ENCODE measurements at places on chromosomes 1 and 21.
A peak's percentile ranks its signal among the peaks of the same experiment; 100 is the strongest.

DNA sequence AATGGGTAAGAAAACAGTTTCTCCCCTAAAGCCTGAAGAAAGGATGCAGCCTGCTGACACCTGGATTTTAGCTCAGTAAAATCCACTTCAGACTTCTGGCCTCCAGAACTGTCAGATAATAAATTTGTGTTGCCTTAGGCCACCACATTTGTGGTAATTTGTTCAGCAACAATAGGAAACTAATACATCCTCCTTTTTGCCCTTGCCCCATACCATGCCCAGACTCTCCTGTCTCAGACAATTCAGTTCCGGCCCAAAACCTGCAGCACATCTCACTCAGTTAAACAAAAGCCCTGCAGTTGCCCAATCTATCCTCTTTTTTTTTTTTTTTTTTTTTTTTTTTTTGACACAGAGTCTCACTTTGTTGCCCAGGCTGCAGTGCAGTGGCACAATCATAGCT lies 25.8 kb downstream of the SMIM12 start:
- DNase-seq: no peak

GRCh38 chr1:5967351-5968160 lies 24.7 kb downstream of the NPHP4 start:
- DNase-seq: peak; percentile 18

- DNase-seq: no peak
Measured at GRCh38 chr1:1538334-1538733, 2.1 kb downstream of the TMEM240 start.

DNA sequence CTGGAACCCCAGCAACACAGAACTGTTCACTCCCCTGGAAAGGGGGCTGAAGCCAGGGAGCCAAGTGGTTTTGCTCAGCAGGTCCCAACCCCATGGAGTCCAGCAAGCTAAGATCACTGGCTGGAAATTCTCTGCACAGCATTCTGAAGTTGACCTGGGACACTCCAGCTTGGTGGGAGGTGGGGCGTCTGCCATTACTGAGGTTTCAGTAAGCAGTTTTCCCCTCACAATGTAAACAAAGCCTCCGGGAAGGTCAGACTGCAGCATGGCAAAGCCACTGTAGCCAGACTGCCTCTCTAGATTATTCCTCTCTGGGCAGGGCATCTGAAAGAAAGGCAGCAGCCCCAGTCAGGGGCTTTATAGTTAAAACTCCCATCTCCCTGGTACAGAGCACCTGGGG lies 59.7 kb downstream of the INKA2 start:
- DNase-seq: no peak

GRCh38 chr1:73781251-73781650 lies 416.7 kb downstream of the LRRIQ3 start:
- no peak for DNase-seq

- no peak for DNase-seq
Measured at GRCh38 chr1:243686159-243686558, 163.9 kb downstream of the AKT3 start.

- DNase-seq: no peak
Measured at GRCh38 chr1:84370266-84370665, 28.0 kb upstream of the DNASE2B start.

DNA sequence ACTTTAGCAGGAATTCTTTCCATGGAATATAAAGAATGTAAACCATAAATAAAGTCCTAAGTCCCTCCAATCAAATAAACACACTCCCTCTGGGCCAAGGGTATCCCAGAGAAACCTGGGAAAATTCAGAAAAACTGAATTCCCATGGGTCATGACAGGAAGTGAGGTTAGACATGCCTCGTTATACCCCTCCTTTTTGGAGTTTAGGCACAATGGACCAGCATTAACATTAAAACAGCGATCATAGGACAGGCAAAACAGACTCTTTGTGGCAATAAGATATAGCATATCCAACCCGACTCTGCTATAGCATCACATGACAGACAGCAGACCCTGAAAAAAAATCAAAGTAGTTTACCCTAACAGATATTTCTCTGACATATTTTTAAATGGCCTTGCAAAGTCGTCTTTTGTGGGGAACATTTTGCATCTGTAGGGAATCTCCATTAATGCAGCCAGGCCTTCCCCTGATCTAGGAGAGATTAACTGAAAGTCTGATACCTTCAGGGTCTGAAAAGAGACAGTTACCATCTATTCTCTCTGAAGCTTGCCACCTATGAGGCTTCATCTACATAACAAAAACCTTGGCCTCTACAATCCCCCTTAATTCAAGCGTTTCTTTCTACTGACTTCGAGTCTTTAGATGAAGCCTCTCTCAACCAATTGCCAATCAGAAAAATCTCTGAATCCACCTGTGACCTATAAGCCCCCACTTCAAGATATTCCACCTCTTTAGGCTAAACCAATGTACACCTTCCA lies 143.0 kb upstream of the KCNK1 start:
- no peak for DNase-seq

GRCh38 chr1:172663732-172664131 lies 4.8 kb downstream of the FASLG start:
- no peak for DNase-seq

- DNase-seq: no peak
Measured at GRCh38 chr1:165143437-165144065, 213.0 kb downstream of the LMX1A start.

DNA sequence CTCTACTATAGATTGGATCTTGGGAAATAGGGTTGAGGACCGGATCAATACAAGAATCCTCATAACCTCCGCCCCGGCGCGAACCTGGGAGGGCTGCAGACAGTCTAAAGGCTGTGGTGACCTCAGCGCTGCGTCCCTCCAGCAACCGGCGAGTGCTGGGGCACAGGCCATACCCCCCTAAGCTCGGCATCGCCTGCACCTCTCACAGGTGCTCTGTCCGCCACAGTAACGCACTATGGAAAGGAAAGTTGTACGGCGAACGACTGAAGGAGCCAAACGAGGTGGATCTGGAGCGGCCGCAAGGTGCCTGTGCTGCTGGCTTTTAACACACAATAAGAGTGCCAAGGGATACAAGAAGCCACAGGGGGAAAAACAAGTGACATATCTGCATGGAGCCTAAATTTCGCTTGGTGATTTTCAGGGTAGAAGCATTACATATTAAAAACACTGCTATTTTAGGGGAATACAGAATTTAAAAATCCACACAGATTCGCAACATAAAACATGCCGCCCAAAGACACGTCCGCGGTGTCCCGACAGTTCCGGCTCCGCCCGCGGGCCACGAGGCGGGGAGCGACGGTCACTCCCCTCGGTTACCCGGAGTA lies 1.4 kb upstream of the RBM15 start:
- DNase-seq: peak; percentile 23

DNA sequence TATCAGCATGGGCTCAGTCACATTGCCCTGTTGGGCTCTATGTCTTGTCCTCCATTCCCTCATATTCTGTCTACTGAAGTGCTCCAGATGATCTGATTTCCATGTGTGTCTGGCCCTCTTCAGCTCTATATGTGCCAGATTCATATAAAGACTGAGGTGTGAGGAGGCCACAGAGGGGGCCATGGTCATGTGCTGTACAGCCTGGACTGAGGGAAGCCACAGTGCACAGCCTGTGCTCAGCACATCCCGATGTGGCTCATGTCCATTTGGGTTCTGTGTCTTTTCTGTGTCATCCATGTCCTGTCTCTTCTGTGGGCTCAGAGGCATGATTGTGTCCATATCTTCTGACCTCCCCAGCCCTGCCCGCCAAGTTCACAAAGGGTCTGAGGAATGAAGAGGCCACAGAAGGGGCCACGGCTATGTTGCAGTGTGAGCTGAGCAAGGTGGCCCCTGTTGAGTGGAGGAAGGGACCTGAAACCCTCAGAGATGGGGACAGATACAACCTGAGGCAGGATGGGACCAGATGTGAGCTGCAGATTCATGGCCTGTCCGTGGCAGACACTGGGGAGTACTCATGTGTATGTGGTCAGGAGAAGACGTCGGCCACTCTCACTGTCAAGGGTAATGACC lies 97.0 kb downstream of the OBSCN start:
- no peak for DNase-seq

GRCh38 chr1:206729507-206729906 lies 41.1 kb upstream of the IL19 start:
- no peak for DNase-seq

DNA sequence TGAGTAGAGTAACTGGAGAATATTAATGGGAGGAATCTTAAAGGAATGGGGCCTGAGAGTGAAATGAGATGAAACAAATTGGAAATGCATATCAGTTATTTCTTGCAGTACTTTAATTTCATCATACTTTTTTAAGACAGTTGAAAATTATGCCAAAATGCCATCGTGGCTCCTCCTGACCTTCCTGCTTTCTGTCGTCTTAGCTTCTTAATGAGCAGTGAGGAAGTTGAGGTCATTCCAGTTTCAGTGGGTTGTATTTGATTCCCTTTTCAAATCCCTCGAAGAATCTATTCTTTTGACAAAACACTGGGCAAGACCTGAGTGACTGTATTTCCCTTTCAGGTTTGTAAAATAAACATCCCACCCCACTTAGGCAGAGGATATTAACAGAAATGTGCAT lies 134.9 kb upstream of the MAP1LC3C start:
- no peak for DNase-seq

DNA sequence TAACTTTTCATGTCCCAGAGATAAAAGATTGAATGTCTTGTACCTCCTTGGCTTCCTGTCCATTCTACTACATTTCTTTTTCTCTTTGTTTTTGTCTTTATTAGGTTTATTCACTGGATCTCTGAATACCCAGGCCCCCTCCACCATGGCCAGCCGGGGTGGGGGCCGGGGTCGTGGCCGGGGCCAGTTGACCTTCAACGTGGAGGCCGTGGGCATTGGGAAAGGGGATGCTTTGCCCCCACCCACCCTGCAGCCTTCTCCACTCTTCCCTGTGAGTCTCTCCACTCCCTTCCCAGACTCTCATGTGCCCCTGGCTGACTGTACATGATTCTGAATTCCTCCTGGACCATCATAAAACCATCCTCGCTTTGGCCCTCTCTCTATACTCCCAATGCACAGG lies 10.2 kb downstream of the POLR3GL start:
- DNase-seq: no peak

- no peak for DNase-seq
Measured at GRCh38 chr1:44700573-44700972, 26.1 kb downstream of the ARMH1 start.

- no peak for DNase-seq
Measured at GRCh38 chr21:15539376-15539775, 190.4 kb upstream of the USP25 start.
